Urinary bladder (tissue), 4 donors: ENCODE measurements at places on chromosomes 6 and 20.

- DNase-seq: no peak
Observed at GRCh38 chr6:124040655-124041054, 237.0 kb downstream of the NKAIN2 start.

- no peak for DNase-seq
Observed at GRCh38 chr6:143894655-143895054, 30.4 kb downstream of the ZC2HC1B start.

DNA sequence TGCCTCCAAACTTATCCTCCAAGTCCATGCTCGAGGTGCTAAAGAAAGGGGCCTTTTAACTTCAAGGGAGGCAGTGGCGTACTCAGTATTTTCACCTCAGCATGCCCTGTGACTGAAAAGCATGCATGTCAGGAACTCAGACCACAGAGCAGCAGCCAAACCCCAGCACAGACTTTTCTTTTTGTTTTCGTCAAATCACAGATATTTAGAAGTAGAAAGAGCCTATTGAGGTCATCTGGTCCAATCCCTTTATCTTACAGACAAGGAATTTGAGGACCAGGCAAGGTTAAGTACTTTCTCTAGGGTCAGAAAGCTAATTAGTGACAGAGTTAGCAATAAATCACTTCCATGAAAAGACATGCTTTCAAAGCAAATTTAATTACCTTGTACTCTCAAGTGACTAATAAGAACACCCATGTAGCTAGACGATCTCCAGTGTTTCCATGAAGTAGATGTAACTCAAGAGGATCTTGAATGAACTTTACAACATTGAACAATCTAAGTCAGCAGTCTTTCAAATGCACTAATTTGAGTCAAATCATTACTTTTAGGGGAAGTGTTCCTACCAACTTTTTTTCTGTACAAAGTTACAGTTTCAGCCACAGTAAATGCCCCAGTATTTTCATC, 35.9 kb downstream of the MOXD1 start:
- no peak for DNase-seq

- DNase-seq: no peak
Observed at GRCh38 chr6:145727817-145728388, 7.4 kb downstream of the EPM2A start.

DNA sequence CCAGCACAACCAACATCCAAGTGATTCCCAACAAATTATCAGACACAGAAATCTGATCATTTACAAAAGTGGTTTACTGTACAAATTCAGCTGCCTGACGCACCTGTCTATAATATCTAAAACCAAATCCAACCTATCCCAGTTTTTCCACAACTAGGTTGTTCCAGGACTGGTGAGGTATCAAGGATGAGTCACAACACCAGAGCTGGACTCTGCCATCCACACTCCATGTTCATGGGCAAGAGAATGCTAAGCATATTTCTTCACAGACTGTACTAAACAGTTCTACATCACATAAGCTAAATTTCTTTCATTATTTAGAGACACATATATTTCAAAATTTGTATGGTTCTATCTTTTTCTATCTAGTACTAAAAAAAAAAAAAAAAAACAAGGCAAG, 141.6 kb downstream of the BTBD9 start:
- no peak for DNase-seq

- no peak for DNase-seq
Observed at GRCh38 chr6:11143394-11144371, 32.2 kb upstream of the ERVFRD-1 start.

- DNase-seq: no peak
Observed at GRCh38 chr6:81950877-81951276, 198.4 kb upstream of the TENT5A start.

GRCh38 chr20:1467355-1468116, 887 bp upstream of the NSFL1C start:
- peak; percentile 23 for DNase-seq

- no peak for DNase-seq
Observed at GRCh38 chr6:131368198-131368911, 204.7 kb upstream of the ARG1 start.

DNA sequence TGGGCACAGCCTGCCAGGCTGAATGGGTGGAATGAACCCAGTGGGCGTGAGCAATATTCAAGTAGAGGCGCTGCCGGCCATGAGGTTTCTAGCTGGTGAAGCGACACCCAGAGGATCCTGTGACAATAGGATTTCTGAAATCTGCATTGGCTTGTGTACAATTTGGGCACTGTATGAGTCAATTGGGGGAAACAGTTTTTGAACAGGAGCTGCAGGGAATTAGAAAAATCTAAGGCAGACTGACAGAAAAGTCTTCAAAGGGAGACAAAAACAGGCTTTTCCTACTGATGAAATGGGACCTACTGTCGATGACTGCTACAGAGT, 148.8 kb upstream of the PROKR2 start:
- no peak for DNase-seq

DNA sequence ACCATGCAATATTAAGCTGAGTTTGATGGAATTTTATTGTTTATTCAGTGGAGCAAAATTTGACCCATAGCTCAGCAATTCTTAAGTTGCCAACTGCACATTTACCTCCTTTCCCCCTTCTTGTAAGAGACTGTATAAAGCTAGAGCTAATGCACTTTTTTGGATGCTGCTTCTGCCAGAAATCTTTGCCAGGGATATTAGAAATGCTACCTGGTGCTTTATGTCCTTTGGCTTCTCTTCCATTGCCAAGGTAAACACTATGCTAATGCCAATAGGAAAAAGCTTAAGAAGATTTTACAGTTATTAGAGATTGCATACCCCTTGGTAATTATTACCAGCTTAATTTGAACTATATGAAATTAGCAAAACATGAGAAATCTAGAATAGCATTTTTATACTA, 79.0 kb upstream of the OGFRL1 start:
- DNase-seq: no peak

GRCh38 chr20:51549474-51549873, 7.0 kb upstream of the NFATC2 start:
- DNase-seq: no peak

DNA sequence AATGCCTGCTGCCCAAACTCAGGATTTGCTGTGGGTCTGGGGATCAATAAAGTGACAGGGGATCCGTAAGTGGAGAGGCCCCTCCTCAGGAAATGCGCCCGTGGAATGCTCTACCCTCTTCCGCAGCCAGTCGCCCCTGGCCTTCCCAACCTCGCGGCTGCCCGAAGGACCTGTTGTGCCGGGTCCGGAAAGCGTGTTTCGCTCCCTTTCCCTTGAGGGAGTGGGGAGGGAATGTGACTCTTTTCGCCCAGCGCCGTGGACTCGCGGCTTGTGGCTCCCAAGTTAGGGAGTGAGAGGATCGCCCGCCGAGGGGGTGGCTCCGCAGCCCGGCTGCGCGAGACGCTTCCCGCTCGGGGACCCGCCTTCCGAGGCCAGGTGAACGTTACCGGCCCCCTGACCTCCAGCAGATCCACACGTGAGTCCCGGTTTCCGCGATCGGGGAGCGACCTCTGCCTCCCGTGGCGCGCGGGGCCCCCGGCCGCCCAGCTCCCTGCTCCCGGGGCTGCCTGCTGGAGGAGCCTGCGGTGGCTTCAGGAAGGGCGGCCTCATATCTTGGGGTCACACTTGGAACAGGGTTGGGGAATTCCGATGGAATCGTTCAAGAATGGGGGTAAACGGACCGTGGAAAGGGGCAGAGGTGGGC, 666 bp downstream of the TPD52L1 start:
- DNase-seq: no peak

DNA sequence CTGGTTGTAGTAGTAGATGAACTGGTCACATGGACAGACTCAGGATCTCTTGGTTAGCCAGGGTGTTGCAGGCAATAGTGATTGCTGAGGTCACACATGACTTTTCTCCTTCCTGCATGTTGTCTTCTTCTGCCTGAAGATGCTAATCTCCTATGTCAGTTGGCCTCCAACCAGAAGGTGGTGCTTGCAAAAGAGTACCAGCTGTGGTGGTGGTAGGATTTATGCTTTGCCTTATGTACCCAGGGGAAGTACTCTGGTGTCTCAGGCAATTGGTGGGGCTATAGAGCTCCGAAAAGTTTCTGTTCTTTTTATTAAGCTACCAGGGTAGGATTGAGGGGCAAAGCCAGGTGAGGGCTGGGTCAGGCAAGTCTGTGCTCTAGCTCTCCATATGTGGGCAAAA, 98.5 kb downstream of the CARMIL1 start:
- no peak for DNase-seq

DNA sequence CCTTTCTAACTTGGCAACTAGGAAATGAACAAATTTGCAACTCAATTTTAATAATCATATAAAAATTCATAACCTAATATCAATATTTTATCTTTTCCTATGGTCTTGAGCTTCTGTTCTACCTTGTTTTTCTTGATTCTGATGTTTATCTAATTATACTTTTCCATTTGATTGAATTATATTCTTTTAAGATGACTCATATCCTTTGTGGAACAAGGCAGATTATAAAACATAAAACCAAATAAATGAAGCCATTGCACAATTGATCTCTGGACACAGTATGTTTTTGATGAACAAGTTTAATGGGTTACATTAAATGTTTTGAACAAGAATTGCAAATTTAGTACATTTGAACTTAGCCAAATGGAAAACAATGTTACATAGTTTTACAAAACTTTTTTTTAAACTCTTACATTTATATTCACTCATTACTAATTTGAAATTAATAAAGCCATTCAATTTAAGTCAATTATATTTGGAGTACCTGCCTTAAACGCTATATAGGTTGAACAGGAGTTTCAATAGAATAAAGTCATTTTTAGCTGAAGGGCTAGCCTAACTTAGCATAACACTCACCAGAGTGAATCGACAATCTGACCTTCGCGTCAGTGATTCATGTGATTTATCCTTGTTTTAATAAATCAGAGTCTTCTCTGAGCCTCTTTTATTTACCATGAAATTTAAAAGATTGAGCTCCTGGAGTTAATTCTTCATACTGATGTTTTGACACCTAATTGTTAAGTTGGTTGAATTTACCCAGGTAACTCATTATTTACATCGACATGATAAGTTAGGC, 3.8 kb downstream of the NCOA7 start:
- no peak for DNase-seq

DNA sequence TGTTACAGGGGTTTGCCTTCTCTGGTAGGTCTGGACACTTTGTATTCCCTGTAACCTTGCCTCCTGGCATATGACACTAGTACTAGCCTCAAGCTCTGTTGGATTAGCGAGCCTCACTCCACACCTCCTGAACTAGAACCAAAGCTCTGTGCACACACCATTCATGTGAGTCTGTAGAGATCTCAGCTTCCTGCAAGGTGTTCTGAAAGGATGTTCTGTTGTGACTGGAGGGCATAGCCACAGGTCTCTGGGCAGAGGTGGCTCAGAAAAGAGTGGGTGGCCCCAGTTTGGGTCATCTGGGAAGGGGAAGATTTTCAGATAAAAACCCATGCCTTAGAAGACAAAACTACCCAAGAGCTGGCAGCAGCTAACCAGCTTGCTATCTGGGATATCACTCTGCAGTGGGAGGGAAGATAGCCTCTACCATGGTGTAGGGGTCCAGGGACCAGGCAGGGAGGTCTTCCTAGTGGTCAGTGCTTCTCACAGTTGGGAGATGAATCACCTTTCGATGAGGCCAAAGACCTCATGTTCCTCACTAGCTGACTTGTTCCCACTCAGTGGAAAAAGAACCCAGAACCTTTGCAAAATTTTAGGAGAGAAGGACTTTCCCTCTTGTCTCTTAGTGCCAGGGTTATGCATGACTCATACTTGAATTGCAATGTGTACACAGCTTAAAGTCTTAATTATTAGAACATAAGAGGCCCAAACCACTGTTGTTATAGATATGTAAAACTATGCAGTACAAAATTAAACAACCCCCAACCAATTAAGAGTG, 41.4 kb downstream of the HLA-F start:
- no peak for DNase-seq

- no peak for DNase-seq
Observed at GRCh38 chr6:24655215-24655614, 9.2 kb upstream of the KIAA0319 start.

DNA sequence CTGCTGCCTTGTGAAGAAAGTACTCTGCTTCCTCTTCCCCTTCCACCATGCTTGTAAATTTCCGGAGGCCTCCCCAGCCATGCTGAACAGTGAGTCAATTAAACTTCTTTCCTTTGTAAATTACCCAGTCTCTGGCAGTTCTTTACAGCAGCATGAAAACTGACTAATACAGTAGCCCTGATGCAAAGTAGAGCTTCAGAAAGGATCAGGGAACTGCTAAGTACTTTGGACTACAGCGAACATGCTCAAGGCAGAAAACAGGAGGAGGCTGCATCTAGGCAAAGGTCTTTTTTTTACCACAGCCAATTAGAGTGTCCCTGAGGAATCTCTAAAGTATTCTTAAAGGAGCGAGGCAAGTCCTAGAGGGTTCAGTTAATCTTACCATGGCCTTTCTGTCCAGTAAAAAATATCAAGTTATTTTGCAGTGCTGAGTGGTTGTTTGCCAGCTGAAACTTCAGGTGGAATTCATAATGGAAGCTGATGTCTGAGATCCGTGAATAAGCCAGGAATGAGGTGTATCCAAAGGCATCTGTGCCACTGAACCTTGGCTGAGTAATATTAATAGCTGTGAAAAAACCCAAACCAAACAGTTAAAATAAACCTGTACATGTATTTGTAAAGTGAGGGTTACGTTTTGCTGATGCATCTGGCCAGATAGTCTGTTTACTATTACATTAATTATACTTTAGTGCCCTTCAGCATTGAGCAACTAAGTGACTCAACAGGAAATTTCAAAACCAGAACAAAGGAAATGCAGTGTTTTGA, 170.4 kb downstream of the PHF3 start:
- no peak for DNase-seq

- DNase-seq: no peak
Observed at GRCh38 chr6:22575190-22575589, 5.8 kb downstream of the HDGFL1 start.

- no peak for DNase-seq
Observed at GRCh38 chr6:161918109-161918531, 644.3 kb upstream of the AGPAT4 start.

- DNase-seq: no peak
Observed at GRCh38 chr6:45302832-45303231, 25.3 kb upstream of the RUNX2 start.

GRCh38 chr6:43758617-43759050, 11.4 kb upstream of the VEGFA start:
- no peak for DNase-seq

DNA sequence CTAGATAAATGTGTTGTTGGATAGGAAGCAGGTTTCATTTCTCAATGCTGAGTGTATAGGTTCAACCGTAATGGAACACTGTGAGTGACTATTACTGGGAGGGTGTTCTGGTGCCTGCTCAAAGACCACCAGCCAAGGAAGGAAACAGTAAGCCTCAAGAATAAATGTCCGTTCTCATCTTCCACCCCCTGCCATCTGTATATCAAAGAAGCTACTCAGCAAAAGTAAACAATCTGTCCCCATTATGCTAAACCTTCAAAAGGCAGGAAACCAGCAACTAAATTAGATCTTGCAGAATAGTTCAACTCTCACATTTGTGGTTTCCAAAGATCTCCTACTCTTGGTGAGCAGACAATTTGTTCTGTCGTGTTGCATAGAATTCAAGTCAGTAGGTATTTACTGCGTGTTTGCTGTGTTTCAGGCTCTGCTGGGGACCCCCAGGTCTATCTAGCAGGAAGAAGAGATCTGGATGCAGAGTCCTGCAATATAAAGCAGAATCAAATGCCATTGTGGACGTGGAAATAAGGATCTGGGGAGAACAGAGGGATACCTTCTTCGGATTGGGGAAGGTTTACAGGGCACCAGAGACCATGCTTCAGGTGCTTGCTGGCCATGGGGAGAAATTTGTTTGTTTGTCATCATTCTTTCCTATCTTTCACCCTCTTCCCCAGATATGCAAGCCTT, 87.3 kb downstream of the SCML4 start:
- DNase-seq: no peak
